ENCODE measurements at places on chromosomes 7 and 10. TPM values are rescaled to one million over a fixed set of nuclear protein-coding genes. Genes with fewer than 3 reads are reported as not detected.

Gene MYPN
- not detected for total RNA-seq

Gene AOAH
- 0.40 TPM for total RNA-seq

Gene IFIT1B
- total RNA-seq: not detected

Gene C7orf57
- total RNA-seq: not detected

Gene CADPS2
- 2.3 TPM for total RNA-seq

Gene MMRN2
- 6.5 TPM for total RNA-seq

Gene ADCYAP1R1
- 0.38 TPM for total RNA-seq

Gene PAX4
- not detected for total RNA-seq

Gene GPR146
- 1.6 TPM for total RNA-seq

Gene SFRP4
- 6.4 TPM for total RNA-seq

Gene MRPS17
- 17.2 TPM for total RNA-seq

Gene OR2AE1
- 0.20 TPM for total RNA-seq

Gene ARPC1B
- 32.5 TPM for total RNA-seq

Gene PPP1R17
- total RNA-seq: not detected

Gene GPR85
- 1.8 TPM for total RNA-seq

Gene SPDYE1
- total RNA-seq: not detected

Gene SLC26A3
- not detected for total RNA-seq

Gene SLC13A1
- total RNA-seq: not detected

Gene CDC14C
- 0.11 TPM for total RNA-seq

Gene MRLN
- not detected for total RNA-seq

Gene HKDC1
- total RNA-seq: not detected

Gene KCNH2
- total RNA-seq: 11.2 TPM

Gene ZNF425
- 7.3 TPM for total RNA-seq

Gene NPC1L1
- total RNA-seq: 0.20 TPM

Gene GIMAP8
- not detected for total RNA-seq

Gene RAPGEF5
- 6.1 TPM for total RNA-seq

Gene COL26A1
- 109 TPM for total RNA-seq

Gene SMO
- 134 TPM for total RNA-seq

Gene AHR
- 45.6 TPM for total RNA-seq

Gene C7orf33
- not detected for total RNA-seq

Gene DNAJC12
- 9.3 TPM for total RNA-seq

Gene HOXA6
- total RNA-seq: 43.7 TPM

Gene GJD4
- total RNA-seq: not detected

Gene UTF1
- total RNA-seq: not detected

Gene SAP25
- 13.5 TPM for total RNA-seq

Gene LIPM
- not detected for total RNA-seq

Gene FAM25A
- total RNA-seq: not detected

Gene CD36
- 0.44 TPM for total RNA-seq

Gene GBX1
- total RNA-seq: 0.20 TPM

Gene CCDC71L
- total RNA-seq: 23.3 TPM

Gene FGL2
- total RNA-seq: 0.05 TPM
